ENCODE measurements at places on chromosomes 6 and 20.
A peak's percentile ranks its signal among the peaks of the same experiment; 100 is the strongest.

- DNase-seq: no peak
These were observed 248.4 kb upstream of the IRAK1BP1 start for GRCh38 chr6:78618970-78619369.

- DNase-seq: no peak
These were observed 57.1 kb upstream of the GCM1 start for GRCh38 chr6:53205778-53206177.

DNA sequence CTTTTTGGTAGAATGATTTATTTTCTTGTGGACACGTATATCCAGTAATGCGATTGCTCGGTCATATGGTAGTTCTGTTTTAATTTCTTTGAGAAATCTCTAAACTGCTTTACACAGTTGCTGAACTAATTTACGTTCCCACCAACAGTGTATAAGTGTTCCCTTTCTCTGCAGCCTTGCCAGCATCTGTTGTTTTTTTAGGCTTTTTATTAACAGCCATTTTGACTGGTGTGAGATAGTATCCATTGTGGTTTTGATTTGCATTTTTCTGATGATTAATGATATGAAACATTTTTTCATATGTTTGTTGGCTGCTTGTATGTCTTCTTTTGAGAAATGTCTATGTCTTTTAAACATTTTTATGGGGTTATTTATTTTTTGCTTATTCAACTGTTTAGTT lies 196.7 kb downstream of the MOXD1 start:
- no peak for DNase-seq

DNA sequence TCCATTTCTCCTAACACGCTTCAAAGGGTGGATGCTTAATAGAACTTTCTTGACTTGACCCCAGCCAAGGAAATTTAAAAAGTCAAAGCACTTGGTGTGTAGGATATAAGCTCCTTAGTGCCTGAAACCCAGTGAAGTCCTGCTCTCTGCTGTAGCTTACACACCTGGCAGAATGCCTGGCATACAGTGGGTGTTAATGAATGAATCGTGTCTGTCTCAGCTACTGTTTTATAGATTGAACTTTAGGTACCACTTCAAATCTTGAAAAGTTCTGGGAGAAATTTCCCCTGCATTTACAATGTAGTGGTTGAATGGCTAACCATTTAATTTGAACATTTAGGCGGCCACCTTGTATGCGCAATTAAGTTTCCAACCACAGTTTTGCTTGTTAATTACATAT lies 70.5 kb upstream of the ZNF217 start:
- no peak for DNase-seq

GRCh38 chr6:11427723-11428245 lies 109.8 kb upstream of the TMEM170B start:
- DNase-seq: no peak

- DNase-seq: peak; percentile 42
These were observed 670 bp downstream of the NCOA5 start for GRCh38 chr20:46089167-46089416.

All from AML-193 (cell line).